ENCODE measurements at places on chromosomes 11 and 22.

DNA sequence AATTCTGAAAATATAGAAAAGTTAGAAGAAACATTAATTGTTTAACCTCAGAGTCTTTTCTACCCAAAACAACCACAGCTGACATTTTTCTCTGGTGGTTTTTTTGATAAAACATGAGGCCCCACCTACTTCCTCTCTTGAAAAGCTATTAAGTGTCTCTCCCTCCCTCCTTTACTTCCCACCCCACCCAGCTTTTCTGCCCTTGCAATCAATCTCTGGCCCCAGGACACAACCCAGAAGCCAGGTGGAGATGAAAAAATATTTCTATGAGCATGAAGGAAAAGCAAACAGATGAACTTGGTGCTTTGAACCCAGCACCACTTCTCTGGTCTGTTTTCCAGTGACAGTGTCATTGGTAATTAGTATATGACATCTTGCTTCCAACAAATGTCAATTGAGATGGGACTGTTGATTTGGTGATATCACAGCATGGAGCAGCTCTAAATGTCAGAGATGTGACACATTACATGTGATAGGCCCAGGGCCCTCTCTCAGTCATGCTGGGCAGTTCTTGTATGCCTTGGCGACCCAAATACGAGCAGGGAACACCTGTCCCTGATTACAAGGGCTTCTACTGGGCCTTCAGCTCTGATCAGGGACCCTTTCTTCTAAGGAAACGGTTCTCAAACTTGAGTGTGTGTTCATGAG lies 23.9 kb upstream of the TMPRSS13 start:
- DNase-seq = no peak

- DNase-seq = no peak
These were observed 2.6 kb downstream of the PHOX2A start for GRCh38 chr11:72241291-72241781.

- peak; percentile 57 for DNase-seq
These were observed 206.9 kb downstream of the DBX1 start for GRCh38 chr11:19953336-19953735.

DNA sequence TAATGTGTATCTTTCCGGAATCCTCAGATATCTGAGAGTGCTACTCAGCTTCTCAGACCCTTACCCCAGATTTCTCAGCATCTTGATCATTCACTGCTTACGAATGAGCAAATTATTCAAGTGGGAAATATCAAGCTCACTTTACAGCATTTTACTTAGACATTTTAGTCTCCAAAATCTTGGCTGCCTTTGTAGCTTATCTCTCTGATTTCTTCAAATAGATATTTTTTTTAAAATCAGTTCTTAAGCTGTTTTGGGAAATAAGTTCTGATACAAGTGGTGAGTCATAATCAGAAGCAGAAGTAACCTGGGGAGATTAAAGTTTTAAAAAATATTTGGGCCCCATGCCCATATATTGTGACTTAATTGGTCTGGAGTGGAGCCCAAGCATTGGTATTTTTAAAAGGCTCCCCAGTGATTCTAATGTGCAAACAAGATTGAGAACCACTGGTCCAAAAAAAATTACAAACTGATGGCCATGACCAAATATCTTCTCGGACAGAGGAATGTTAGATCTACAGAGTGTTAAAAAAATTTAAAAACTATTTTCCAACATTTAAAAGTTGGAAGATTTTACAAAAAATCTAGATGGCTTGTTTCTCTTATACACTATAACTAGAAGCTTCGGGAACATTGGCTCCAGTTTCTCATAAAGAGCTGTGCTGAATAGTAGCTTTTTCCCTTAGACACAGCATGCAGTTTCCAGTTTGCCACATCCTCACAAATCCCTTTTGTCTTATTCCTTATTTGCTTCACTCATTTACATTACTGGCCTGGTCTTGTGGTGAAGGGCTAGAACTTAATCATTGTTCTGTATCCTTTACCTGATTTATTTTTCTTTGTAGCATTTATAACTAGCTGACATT lies 87.8 kb upstream of the BMAL1 start:
- DNase-seq = no peak

GRCh38 chr22:39743935-39744334 lies 149.6 kb downstream of the ENTHD1 start:
- no peak for DNase-seq

- no peak for DNase-seq
These were observed 11.8 kb downstream of the IL10RA start for GRCh38 chr11:117997823-117998579.

- no peak for DNase-seq
These were observed 1520.7 kb downstream of the BRD1 start for GRCh38 chr22:48306785-48307510.

- DNase-seq = no peak
These were observed 429.5 kb downstream of the TBC1D22A start for GRCh38 chr22:47191671-47192650.

DNA sequence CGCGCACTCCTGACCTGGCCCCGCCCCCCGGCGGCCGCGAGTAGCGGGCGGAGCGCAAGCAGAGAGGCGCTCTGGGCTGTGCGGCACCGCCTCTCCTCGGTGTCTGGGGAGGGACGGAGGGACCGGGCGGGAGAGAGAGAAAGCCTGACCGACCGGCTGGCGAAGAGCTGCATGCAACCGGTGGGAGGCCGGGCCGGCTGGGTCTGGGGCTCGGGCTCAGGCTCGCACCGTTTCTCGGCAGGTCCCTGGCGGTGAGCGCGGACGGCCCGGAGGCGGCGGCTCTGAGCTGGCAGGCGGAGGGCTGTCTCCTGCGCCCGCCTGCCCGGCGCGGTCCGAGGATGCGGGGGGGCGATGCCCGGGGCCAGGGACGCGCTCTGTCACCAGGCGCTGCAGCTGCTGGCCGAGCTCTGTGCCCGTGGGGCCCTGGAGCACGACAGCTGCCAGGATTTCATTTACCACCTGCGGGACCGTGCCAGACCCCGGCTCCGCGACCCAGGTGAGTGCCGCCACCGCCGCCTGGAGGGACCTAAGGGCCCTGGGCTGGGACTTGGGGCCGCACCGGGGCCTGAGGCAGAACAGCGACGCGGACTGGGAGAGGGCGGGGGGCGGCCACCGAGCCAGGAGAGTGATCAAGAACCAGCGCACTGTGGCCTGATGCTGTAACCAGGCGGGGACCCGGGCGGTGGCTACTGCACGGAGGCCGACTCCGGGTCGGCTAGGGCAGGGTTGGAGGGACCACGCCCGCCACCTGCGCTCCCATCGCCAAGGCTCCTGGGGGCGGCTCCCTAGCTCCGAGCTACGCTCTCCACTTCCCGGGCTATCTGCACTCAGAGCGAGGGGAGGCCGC lies at the start of gene SYT9:
Gene SYT9 (plus strand): TSS at position 69 of the 847 bp plus-strand sequence. CDS start 283 bp downstream, at position 352.
- peak; percentile 62 for DNase-seq

GRCh38 chr11:63448646-63449045 lies 42.3 kb downstream of the PLAAT5 start:
- no peak for DNase-seq

GRCh38 chr11:73632996-73633395 lies 13.4 kb upstream of the PLEKHB1 start:
- DNase-seq = no peak

- DNase-seq = peak; percentile 38
These were observed 29.5 kb upstream of the CCDC34 start for GRCh38 chr11:27392278-27393114.

- peak; percentile 24 for DNase-seq
These were observed 220.1 kb upstream of the E2F8 start for GRCh38 chr11:19460718-19461405.

DNA sequence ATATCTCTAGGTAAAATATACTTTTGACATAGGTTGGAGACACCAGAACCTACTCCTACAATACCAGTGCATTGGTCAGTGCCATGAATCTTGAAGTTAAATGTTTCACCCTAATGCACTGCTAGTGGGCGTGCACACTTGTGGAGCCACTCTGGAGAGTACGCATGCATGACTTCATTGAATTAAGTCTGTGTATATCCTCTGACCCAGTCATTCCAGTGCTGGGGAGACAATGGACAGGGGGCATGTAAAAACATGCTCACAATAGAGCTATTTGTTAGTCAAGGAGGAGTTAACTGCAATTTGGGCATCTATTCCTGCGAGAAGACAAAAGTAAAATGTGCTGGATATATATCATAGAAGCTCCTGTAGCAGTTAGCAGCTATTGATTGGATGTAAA lies 335.4 kb upstream of the NCAM1 start:
- no peak for DNase-seq

GRCh38 chr11:4697585-4697984 lies at the start of gene OR51E2:
TSS of gene OR51E2 (minus strand) at chr11:4697853. CDS start at chr11:4682711, 15,142 bp downstream.
- peak; percentile 7 for DNase-seq

GRCh38 chr11:117547195-117547850 lies 219.7 kb downstream of the CEP164 start:
- no peak for DNase-seq

DNA sequence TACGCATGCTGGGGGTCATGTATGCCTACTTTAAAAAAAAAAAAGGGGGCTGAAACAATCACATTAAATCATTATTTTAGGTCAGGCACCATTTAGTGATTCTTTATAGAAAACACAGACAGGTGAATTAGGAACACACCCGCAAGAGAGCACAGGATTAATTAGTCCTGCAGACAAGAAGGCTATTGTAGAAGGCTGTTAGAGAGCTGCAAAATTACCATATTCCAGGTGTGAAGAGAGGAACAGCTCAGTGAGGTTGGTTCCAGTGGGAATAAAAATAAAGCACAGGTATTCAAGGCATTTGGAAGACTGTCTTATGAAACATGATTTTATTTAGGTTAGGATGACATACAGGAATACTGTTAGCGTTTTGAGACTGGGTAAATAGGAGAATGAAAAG lies 649.1 kb downstream of the OPCML start:
- no peak for DNase-seq

GRCh38 chr22:27329966-27330645 lies 471.4 kb downstream of the MN1 start:
- DNase-seq = no peak

- DNase-seq = peak; percentile 71
These were observed 64.8 kb downstream of the MIAT start for GRCh38 chr22:26722159-26722558.

Measured in GM03348 (cell line).